Smooth muscle cell of the pulmonary artery (primary cell): ENCODE measurements at places on chromosomes 6 and 20. TPM values are rescaled to one million over a fixed set of nuclear protein-coding genes. Genes with fewer than 3 reads are reported as not detected.

The HCRTR2 gene
- total RNA-seq: not detected in 2 replicates

The HLA-DQA1 gene
- total RNA-seq: 0.20 TPM in 1 of 2 replicates, not detected in the other

The PRL gene
- not detected in 2 replicates for total RNA-seq

The PACSIN1 gene
- total RNA-seq: 0.07 TPM in 1 of 2 replicates, not detected in the other

The MAFB gene
- 0.79 and 2.0 TPM in 2 replicates for total RNA-seq

The TP53TG5 gene
- total RNA-seq: 0.03 TPM in 1 of 2 replicates, not detected in the other

The EPPIN gene
- 0.39 TPM in 1 of 2 replicates, not detected in the other for total RNA-seq

The ATRN gene
- 93.4 and 93.8 TPM in 2 replicates for total RNA-seq

The SDC4 gene
- total RNA-seq: 61.4 and 105 TPM in 2 replicates

The SAMD3 gene
- 9.3 and 9.7 TPM in 2 replicates for total RNA-seq

The BEND6 gene
- 12.4 and 12.8 TPM in 2 replicates for total RNA-seq

The ADTRP gene
- total RNA-seq: 2.0 and 9.0 TPM in 2 replicates

The HAO1 gene
- not detected in 2 replicates for total RNA-seq

The GTSF1L gene
- total RNA-seq: not detected in 2 replicates

The SLC17A1 gene
- total RNA-seq: not detected in 2 replicates

The ACOT8 gene
- 30.2 and 32.1 TPM in 2 replicates for total RNA-seq

The TCP11 gene
- 0.07 and 0.26 TPM in 2 replicates for total RNA-seq

The TGM2 gene
- total RNA-seq: 433 and 594 TPM in 2 replicates
